Uterus (tissue), 4 donors: ENCODE measurements at places on chromosomes 1 and 21. TPM values are rescaled to one million over a fixed set of nuclear protein-coding genes. Genes with fewer than 3 reads are reported as not detected.

The DDR2 gene
- 40.0 TPM for total RNA-seq

The TLR5 gene
- total RNA-seq = 7.9 TPM

The LRRC3 gene
- under 0.01 TPM for total RNA-seq

The KRTAP19-1 gene
- total RNA-seq = not detected

The ABCD3 gene
- 38.8 TPM for total RNA-seq

The FAM167B gene
- 1.2 TPM for total RNA-seq

The CFHR3 gene
- total RNA-seq = 0.61 TPM

The LRRC7 gene
- total RNA-seq = 1.5 TPM

The OR2L2 gene
- total RNA-seq = not detected

The CR1L gene
- total RNA-seq = not detected

The NCDN gene
- total RNA-seq = 29.9 TPM

The SPOCD1 gene
- not detected for total RNA-seq

The NFIA gene
- total RNA-seq = 49.2 TPM

The GPATCH3 gene
- total RNA-seq = 2.9 TPM

The SYDE2 gene
- total RNA-seq = 15.8 TPM

The HFM1 gene
- 10.4 TPM for total RNA-seq

The EVI5 gene
- total RNA-seq = 58.8 TPM

The CCDC17 gene
- total RNA-seq = 3.3 TPM

The CD5L gene
- total RNA-seq = not detected

The RAB7B gene
- 0.26 TPM for total RNA-seq

The UBL4B gene
- not detected for total RNA-seq

The FAM43B gene
- 2.3 TPM for total RNA-seq

The SLC9C2 gene
- not detected for total RNA-seq

The ATP1A4 gene
- total RNA-seq = not detected

The RIPPLY3 gene
- 0.62 TPM for total RNA-seq

The CYP4A11 gene
- not detected for total RNA-seq

The NBPF4 gene
- total RNA-seq = 0.18 TPM

The FALEC gene
- not detected for total RNA-seq

The VAMP4 gene
- total RNA-seq = 30.2 TPM

The CELA2B gene
- total RNA-seq = not detected

The SCYL3 gene
- 2.1 TPM for total RNA-seq

The IL12RB2 gene
- total RNA-seq = not detected

The PLPPR5 gene
- not detected for total RNA-seq

The TTC34 gene
- 2.9 TPM for total RNA-seq

The FNDC5 gene
- 3.7 TPM for total RNA-seq

The IRF6 gene
- 3.1 TPM for total RNA-seq

The PLPPR4 gene
- total RNA-seq = 9.6 TPM

The C1orf167 gene
- total RNA-seq = 0.21 TPM

The KRTAP12-2 gene
- total RNA-seq = not detected

The KDF1 gene
- total RNA-seq = 1.9 TPM

The IVL gene
- total RNA-seq = not detected

The GTF2B gene
- total RNA-seq = 21.5 TPM

The S100B gene
- total RNA-seq = not detected

The MYOG gene
- not detected for total RNA-seq

The FMO2 gene
- 46.8 TPM for total RNA-seq

The TNFRSF9 gene
- not detected for total RNA-seq

The PRDM16 gene
- total RNA-seq = 0.35 TPM

The LIN28A gene
- total RNA-seq = not detected

The LCE1B gene
- total RNA-seq = not detected

The PCAT6 gene
- not detected for total RNA-seq

The AMY1B gene
- 4.6 TPM for total RNA-seq

The LHX4 gene
- total RNA-seq = not detected

The LPAR3 gene
- not detected for total RNA-seq

The FAM110D gene
- 3.2 TPM for total RNA-seq

The ZNF684 gene
- 5.1 TPM for total RNA-seq
